NCI-H1092 (cell line): ENCODE measurements at places on chromosomes 16 and 17.

- no peak for DNase-seq
Observed at GRCh38 chr16:29658705-29659104, 4.3 kb upstream of the SPN start.

DNA sequence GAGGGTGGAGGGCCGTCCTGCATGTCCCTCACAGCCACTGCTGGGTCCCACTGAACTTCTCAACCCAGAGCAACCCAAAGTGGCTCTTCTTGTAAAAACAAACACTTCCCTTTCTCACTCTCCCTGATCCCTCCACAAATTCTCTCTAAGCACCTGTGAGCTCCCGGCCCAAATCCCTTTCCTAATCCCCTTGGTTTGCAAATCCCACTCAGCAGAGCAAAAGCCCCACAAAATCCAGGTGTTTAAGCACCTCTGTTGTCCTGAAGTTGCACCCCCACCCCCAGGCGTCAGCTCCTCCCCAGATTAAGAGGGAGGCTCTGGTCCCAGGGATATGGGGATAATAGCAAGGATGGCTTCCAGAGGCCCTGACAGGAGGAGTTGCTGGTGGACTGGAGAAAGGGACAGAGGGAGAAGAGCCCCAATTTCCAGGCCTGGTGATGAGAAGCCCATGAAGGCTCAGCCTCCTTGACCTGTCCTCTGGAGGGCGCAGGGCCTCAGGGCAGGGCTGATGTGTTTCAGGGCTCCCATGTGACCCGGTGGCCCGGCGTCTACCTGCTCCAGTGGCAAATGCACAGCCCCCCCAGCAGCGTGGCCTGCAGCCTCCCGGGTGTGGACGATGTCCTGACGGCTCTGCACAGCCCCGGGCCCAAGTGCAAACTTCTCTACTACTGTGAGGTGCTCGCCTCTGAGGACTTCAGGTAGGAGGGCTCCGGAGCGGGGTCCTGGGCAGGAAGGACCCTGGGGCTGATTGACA lies 23.0 kb downstream of the NAGPA start:
- DNase-seq: no peak

- no peak for DNase-seq
Observed at GRCh38 chr16:79182616-79183015, 417.9 kb downstream of the MAF start.

DNA sequence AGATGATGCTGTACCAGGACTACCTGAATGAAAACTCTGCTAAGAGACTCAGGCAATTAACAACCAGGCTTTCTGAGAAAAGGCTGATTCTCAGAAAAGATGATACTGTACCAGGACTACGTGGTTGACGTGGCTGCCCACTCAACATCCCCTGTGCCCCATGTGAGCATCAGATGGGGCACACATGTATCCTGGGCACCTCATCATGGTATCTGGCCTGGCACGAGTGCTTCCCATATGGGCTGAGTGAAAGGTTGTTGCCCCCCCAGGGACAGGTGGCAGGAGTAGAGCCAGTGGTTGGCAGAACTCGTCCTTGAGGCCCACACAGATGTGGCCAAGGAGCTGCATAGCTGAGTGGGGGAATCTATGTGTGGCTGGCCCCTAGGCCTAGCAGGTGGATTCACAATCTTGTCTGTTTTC lies 3.5 kb upstream of the CES4A start:
- DNase-seq: no peak

DNA sequence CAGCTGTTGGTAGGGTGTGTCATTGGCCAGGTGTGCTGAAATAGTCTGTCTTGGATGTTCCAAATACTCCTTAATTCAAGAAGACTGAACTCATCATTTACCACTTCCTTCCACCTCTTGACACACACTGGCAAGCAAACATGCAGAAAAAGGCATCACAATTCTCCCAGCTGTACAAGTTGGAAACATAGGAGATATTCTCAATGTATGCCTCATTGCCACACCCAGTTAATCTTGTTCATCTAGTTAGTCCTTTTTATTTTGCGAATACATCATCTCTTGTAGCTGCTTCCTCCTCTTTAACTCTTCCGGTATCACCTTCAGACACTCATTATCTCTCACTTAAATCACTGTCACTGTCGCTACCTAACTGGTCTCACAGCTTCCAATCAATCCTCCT lies 75.1 kb upstream of the GOT2 start:
- DNase-seq: no peak

DNA sequence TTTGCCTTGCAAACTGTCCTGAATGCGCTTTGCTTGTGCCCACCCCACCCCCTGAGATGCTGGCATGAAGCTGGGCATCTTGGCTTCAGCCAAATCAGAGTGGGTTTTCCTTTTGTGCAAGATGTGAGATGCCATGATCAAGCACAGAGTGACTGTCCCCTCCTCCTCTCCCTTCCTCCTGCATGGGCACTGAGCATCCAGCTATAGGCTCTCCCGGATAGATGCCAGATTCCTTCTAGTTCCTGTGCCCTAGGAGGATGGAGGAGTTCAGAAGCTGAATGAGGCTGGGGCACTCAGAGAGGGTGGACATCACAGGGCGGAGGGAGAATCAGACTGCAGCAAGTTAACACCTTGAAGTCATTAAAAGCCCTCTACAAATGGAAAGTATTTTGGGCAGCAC lies 384.1 kb upstream of the CCL2 start:
- no peak for DNase-seq

DNA sequence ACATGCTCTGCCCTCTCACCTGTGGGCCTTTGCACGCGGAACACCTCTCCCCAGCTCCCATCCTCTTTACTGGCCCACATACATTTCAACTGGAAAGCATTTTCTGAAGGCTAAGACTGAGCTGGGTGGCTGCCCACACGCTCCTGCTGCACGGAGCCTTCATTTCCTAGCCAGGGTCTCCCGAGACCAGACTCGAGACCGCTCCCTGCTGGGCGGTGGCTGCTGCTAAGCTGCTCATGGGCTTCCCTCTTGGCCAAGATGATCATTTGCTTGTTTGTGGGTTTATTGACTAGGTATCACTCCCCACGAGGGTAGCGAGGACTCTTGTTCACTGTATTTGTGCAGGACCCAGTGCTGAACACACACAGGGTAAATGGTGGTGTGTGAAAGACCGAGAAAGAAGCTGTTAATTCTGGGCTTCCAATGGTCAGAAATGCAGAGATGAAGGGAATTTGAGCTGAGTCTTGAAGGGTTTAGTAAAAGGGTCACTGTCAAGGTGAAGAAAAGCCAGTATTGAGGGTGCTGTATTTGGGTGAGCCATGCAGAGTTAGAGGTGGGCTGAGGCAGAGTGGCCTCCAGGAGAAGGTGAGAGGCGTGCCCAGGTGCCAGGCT lies 907 bp downstream of the TRAPPC2L start:
- peak; percentile 61 for DNase-seq

DNA sequence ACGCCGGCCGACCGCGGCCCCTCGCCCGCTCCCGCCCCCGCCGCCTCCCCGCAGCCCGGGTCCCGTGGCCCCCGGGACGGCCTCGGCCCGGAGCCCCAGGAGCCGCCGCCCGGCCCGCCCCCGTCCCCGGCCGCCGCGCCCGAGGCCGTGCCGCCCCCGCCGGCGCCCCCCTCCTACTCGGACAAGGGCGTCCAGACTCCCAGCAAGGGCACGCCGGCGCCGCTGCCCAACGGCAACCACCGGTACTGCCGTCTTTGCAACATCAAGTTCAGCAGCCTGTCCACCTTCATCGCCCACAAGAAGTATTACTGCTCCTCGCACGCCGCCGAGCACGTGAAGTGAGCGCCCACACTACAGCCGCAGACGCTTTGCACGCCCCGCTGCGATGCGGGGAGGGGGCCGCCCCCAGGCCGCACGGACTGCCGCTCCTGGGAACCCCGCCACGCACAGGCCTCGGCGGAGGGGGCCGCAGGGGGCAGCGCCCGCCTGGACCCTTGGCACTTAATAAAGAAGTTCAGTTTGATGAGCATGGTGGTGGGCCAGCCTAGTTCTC lies 35.5 kb upstream of the ZC3H18 start:
- no peak for DNase-seq

DNA sequence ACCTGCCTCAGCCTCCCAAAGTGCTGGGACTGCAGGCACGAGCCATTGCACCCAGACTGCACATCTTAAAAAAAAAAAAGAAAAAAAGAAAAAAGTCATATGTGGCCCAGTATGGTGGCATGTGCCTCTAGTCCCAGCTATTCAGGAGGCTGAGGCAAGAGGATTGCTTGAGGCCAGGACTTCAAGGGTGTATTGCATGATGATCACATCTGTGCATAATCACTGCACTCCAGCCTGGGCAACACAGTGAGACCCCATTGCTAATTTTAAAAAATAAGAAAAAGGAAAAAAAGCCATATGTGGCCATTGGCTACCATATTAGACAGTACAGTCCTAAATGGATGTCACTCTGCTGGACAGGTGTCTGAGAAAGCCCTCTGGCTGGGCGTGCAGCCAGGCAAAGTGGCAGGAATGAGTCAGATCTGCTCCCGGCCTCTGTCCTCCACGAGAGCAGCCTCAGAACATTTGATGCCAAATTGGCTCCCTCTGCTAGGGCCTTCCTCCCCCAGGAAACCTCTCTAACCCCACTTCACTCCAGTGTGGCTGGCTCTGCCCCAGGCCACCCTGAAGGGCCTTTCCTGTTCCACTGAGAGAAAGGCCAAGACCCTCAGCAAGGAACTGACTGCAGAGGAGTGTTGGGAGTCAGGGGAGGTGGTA lies 14.7 kb downstream of the CA7 start:
- peak; percentile 45 for DNase-seq

DNA sequence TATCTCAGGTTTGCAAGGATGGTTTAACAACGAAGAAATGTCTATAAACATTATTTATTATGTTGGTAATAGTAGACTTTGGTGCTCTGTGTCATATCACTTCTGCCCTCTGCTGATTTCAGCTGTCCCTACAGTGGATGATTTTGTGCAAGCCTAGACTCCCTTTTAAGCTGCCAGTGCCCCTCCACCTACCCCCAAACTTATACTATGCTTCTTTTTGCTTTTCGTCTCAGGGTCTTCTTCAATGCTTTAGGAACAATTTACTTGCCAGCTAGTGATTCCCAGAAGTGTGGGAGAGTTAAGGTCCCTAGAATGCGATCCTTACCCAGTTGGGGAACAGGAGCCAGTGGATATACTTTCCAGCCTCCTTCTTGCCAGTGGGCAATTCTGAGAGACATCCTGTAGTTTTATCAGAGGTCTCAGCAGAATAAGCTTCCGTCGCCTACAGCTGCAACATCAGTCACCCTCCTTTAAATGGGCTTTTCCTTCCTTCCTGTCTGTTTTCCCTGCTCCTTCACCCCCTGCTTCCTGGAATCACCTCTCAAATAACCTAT lies 4.1 kb downstream of the ICAM2 start:
- no peak for DNase-seq

- DNase-seq: no peak
Observed at GRCh38 chr17:19753051-19753509, 5.0 kb upstream of the ALDH3A1 start.

DNA sequence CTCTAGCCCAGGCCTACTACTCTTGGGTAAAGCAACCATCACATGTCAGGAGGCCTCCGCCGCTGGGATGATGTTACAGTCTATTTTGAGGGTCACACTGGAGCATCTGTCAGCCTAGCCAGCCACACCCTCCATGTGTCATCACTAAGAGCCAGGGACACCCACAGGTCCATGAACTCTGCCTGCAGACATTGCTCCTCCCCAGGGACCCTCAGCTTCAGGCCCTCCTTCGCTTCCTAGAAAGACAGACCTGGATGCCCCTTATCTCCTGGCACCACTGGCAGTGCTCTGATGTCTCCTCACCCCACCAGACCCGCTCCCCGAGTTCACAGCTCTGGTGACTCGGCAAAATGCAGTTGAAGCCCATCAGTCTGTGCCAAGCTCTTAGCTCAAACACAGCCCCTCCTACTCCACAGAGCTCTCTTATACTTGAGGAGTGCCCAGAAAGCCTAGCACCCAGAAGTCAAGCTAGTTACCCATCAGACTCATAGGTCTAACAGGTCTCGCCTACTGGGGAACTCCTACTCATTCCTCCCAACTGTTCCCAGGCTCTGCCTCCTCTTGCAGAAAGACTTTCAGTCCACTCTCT lies 5.9 kb downstream of the RANBP10 start:
- DNase-seq: no peak

DNA sequence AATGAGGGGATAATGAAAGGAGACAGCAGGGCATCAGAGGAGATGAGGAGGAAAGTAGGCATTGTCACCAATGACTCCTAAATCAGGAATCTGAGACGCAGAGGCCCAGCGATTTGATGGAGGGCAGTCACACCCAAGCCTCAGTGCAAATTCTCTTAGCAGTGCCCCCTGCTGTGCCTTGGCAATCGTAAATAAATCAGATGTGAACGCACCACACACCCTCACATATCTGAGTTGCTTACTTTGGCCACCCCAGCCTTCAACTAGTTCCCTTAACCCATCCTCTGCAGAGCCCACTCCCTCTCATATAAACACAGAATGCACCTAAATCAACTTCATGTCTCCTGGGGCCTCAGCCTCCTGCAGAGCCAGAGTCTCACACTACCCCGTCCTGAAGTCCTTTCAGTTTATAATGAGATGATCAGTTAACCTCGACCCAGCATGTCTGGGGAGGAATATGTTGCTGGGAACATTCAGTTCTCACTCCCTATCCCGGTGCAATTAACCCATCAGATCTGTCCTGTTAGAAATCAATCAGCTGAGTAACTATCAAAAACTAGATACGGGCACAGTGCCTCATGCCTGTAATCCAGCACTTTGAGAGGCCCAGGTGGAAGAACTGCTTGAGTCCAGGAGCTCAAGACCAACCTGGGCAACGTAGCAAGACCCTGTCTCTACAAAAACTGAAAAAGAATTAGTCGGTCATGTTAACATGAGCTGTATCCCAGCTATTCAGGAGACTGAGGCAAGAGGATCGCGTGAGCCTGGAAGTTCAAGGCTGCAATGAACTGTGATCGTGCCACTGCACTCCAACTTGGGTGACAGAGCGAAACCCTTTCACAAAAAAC lies 78.4 kb downstream of the SLC39A11 start:
- no peak for DNase-seq

DNA sequence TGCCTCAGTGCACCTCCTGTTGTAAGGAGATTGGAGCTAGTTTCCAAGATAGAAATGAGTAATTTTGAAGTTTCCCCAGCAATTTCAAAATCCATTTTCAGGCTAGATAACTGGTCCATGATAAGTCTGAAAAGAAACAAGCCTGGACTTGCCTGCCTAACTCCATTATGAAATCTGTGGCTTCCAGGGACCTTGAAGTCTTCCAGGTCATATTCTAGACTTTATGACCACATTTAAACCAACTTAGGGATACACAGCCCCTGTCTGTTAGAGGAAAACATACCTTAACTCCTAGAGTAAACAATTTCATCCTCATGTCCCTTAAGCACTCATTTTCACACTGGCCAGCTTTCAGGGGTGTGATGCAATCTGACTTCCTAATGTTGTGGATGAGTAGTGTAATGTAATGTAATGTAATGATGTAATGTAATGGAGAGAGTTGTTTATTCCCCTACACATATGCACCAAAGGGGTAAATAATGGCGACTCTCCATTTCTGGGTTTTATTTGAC lies 96.7 kb upstream of the FAM20A start:
- no peak for DNase-seq

GRCh38 chr17:28897769-28898526 lies 415 bp upstream of the FLOT2 start:
- DNase-seq: no peak
